ENCODE measurements at places on chromosomes 16 and 17.
A peak's percentile ranks its signal among the peaks of the same experiment; 100 is the strongest.

GRCh38 chr17:49748791-49749190, 15.1 kb downstream of the FAM117A start:
- peak; percentile 23 for DNase-seq

- DNase-seq = no peak
Measured at GRCh38 chr17:44687756-44688155, 1.8 kb downstream of the CCDC43 start.

- no peak for DNase-seq
Measured at GRCh38 chr17:40417258-40417608, 463 bp downstream of the TOP2A start.

DNA sequence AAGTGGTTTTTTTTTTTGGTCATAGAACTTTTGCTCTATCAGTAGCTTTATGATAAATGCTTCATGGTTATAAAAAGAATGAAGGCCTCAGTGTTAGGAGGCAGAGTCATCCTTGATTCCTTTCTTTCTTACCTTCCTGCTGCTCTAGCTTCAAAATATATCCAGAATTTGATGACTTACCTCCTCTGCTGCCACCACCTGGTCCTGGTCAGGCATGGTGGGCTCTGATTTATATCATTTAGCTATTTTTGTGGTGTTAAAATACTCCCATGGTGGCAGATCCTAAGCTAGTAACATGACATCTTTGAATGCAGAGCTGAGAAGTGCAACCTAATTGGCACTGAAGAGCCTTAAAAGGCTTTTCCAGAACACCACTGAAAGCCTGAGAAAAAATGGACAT, 508.8 kb upstream of the CDH8 start:
- no peak for DNase-seq

GRCh38 chr17:47703191-47703591, 9.2 kb downstream of the TBKBP1 start:
- DNase-seq = no peak

DNA sequence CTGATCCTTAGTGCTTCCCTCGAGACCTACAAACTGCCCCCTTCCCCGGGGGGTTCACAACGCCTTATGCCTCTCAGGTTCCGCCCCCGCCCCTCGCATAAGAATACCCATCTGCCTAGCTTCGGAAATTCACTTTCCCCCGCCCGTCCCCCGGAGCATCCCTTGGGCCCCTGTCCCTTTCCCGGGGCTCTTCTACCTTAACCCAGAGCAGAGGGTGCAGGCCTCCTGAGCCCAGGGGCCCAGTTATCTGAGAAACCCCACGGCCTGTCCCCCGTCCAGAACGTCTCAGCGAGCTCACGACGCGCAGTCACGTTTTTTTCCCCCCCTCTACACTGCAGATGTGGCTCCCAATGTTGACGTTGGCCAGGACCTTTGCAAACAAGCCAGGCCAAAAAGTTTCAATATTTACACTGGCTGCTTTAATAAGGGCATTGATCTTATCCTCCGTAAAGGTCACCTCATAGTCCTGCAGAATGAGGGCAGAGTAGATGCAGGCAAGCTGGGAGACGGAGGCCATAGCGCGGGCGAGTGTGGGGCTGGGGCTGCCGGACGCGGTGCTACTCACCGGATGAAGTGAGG, 1.4 kb upstream of the NBR1 start:
- DNase-seq = no peak

Measured in activated CD4-positive, alpha-beta T cell treated with anti-CD3 and anti-CD28 coated beads for 1 hour (primary cell).